ENCODE measurements at places on chromosomes 2 and 18. TPM values are rescaled to one million over a fixed set of nuclear protein-coding genes. Genes with fewer than 3 reads are reported as not detected.

The DARS1 gene
- 64.9 TPM for total RNA-seq

DNA sequence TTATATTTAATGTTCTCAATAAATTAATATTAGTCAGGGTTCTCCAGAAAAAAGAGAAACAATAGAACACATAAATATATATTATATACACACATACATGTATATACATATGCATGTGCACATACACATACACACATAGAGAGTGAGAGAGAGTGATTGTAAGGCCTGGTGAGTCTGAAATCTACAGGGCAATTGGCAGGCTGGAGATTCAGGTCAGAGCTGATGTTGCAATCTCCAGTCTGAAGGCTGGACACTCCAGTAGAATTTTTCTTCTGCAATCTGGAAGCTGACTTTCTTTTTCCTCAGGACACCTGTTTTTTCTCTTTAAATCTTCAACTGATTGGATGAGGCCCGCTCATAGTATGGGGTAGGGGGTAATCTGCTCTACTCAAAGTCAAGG lies 3.2 kb downstream of the TMEM182 start:
- no peak for DNase-seq

- DNase-seq = no peak
These were observed 74.0 kb upstream of the SESTD1 start for GRCh38 chr2:179338681-179339080.

- DNase-seq = no peak
These were observed 664.9 kb downstream of the METTL4 start for GRCh38 chr18:1906421-1906820.

- DNase-seq = no peak
These were observed 60.9 kb downstream of the KCTD1 start for GRCh38 chr18:26487437-26487836.

The NCKAP5 gene
- total RNA-seq = 33.3 TPM

- no peak for DNase-seq
These were observed 927.5 kb downstream of the ERBB4 start for GRCh38 chr2:211611061-211611518.

The COL4A3 gene
- 0.20 TPM for total RNA-seq

The SPATS2L gene
- 55.1 TPM for total RNA-seq

DNA sequence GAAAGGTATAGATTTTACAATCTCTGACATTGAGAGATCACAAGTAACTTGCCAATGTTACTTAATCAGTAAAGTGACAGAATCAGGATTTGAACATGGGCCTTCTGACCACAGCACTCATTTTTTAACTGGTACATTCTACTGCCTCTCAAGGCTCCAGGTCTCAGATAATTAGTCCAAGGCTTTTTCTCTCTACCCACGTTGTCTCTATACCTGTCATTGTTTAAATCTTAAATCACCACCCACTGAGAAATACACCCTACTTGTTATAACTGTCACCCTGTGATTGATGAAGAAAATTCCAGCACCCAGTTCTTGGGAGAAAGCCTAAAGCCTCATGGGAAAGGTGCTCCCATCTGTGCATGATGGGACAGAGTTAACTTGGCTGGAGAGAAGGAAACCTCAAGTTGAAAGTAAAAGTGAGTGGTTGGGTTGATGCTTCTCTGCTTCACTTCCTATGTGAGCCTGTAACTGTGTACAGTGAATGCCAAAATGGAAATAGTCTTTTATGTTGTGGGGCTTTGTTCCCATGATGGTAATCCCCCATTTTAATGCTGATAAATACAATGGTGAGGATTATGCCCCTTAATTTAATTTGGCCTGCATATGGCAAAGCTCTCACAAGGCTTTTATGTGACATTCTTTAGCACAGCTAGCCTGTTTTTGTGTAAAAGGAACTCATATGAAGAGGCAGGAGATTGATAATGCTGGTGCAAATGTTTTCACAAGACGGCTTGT lies 190.1 kb upstream of the SP5 start:
- DNase-seq = no peak

The CCDC150 gene
- total RNA-seq = 6.3 TPM

- DNase-seq = no peak
These were observed 267.7 kb downstream of the ALPK2 start for GRCh38 chr18:58361212-58361611.

The GCG gene
- total RNA-seq = not detected

GRCh38 chr2:49309461-49309860 lies 155.1 kb upstream of the FSHR start:
- no peak for DNase-seq

The MC5R gene
- total RNA-seq = not detected

DNA sequence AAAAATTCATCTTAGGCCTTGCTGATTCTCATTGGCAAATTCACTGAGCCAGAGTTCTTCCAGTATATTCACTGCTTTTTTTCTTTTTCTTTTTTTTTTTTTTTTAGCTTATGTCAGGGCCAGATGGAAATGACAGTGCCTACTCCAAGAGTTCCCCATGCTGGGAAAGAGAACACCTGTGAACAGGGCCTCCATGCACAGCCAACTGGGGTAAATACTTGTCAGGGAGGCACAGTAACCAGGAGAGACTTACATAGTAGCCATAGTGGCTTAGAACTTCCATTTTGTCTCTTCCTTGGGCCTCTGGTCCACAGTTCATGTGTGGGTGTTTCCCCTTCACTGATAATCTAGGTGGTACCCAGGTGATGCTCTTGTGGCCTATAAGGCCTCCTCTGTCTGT lies 15.2 kb upstream of the SCLY start:
- no peak for DNase-seq

The ARHGEF4 gene
- total RNA-seq = 19.9 TPM

- DNase-seq = no peak
These were observed 768.2 kb upstream of the VRK2 start for GRCh38 chr2:57278451-57278850.

- no peak for DNase-seq
These were observed 62.8 kb downstream of the EHD3 start for GRCh38 chr2:31296641-31297287.

- DNase-seq = no peak
These were observed at the start of gene DSG2 for GRCh38 chr18:31497836-31498573. DSG2 (plus strand) TSS chr18:31498177; CDS start chr18:31498252, 75 bp downstream.
